ENCODE measurements at places on chromosomes 12 and 14.

DNA sequence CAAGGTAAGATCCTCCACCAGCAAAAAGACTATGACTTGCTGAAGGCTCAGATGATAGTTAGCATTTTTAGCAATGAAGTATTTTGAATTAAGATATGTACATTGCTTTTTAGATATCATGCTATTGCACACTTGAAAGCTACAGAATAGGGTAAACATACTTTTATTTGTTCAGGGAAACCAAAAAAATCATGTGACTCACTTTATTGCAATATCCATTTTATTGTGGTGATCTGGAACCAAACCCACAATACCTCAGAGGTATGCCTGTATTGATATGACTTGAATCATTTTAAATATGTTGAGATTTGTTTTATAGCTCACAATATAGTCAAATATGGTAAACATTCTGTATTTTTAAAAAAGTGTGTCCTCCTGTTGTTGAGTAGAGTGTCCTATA, 96.1 kb downstream of the DIO3 start:
- no peak for DNase-seq

DNA sequence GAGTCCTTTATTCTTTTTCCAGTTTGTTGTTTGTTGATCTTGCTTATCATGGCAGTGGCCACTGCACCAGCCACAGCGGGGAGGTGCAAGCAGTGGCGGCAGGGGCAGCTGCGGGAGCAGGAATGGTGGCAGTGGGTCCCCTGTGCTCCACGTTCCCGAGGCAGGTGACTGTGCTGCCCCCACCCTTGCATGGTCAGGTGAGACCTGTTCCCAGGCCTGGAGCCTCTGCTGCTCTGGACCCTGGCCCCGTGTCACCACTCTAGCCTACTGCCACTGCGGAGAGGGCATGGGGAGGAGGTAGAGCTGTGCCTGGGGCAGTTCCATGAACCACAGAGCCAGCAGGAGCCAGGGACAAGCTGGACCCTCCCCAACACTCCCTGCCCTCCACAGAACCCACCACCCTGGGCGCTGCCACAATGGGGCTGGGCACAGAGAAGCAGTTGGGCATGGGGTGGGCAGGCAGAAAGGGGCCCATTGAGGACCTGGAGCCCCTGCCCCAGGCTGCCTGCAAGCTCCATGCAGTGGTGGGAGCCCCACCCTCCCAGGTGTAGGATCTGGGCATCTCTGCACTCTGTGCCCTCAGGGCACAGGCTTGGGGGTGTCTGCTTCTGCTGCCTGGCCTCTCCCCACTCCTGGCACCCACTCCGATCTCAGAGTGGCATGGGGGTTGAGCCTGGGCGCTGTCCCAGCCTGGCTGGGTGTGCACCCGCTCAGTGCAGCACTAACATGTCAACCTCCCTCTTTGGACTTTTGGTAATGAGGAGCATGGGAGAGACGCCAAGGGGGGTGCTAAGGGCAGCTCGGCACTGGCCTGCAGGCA, 23.1 kb upstream of the WDR20 start:
- no peak for DNase-seq

DNA sequence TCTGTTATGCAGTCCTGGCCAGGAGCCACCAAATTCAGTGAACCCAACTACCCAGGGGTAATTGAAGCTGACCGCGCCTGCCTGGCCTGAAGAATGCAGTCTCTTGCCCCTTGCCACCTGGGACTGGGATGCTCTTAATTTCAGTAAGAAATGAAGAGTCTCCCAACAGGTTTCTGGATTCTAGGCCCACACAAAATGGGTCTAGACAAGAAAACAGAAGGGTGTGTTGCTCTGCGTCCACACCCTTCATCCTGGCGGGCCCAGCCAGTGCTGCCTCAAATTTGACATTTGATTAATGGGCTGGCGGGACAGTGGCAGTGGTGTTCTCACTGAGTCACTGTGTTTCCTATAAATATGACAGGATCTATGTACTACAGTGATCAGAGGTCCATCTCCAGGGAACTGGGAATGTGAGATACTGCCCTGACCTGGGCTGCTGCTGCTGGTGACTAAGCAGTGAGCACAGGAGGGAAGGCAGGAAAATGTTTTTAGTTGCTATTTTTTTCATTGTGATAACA, 6.5 kb downstream of the TMEM253 start:
- no peak for DNase-seq

GRCh38 chr12:12872139-12872933, 19.0 kb upstream of the GPRC5A start:
- DNase-seq: no peak

GRCh38 chr14:85221832-85222231, 308.1 kb upstream of the FLRT2 start:
- no peak for DNase-seq

- no peak for DNase-seq
Measured at GRCh38 chr14:68939181-68939892, 39.8 kb downstream of the ACTN1 start.

- no peak for DNase-seq
Measured at GRCh38 chr12:910416-910815, 39.1 kb downstream of the RAD52 start.

DNA sequence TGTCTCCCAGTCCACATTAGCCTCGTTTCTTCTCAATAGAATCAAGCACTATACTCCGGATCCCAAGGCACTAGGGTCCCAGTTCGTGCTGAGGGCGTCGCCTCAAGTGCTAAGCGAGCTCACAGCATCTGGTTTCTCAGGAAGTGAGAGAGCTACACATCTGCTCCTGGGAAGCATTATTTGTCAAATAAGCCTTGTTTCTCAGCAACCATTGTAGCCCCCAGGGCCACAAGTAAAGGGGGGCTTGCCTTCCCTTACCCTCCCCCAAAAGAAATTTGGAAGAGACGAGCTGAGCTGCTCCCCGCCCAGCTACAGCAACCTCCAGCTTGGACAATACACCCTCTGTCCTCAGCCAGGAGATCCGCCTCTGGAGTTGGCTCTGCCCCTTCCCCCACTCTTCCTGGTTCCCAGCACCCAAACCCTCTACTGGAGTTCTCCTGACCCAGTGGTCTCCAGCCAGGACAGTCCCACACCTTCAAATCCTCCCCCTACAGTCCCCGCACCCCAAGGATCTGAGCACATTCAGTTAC, 5.7 kb upstream of the TNS2 start:
- DNase-seq: peak; percentile 5

- DNase-seq: no peak
Measured at GRCh38 chr12:51773145-51773869, 75.2 kb downstream of the FIGNL2 start.

- no peak for DNase-seq
Measured at GRCh38 chr14:77258566-77258965, 12.4 kb downstream of the NGB start.

- peak; percentile 78 for DNase-seq
Measured at GRCh38 chr12:121005346-121005815, 10.9 kb downstream of the C12orf43 start.

DNA sequence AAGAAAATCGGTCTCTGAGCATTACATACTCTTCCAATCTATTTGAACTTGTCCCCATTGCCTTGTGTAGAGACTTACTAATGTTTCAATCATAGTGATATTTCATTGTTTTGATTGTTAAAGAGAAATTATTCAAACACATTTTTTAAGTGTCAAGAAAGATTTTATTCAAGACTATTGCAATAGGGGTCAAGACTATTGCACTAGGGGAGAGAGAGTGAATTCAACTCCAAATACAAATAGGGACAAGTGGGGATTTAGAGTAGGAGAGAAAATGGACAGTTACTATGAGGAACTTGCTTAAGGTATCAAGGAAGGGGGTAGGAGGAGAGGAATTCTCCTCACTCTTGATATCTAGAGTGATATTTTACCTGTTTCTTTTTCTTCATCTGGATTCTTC, 73.1 kb downstream of the FAR2 start:
- DNase-seq: no peak

- DNase-seq: no peak
Measured at GRCh38 chr14:34219661-34220377, 242.2 kb downstream of the SPTSSA start.

DNA sequence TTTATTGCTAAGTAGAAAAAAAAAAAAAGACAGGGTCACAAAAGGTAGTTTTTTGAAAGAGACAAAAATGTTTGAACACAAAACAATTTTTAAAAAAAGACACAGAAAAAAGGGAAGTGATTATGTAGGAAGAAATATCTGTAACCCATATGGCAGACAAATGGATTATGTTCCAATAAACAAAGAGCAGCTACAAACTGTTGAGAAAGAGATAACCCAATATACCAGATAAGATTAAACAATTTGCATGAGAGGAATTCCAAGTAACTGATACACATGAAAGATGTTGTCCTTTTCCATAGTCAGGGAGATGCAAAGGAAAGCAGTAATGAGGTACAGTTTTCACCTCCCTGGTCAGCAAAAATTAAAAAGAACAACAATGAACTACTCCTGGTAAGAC, 44.9 kb downstream of the PTPRR start:
- DNase-seq: no peak

GRCh38 chr12:106490264-106490663, 92.5 kb upstream of the RFX4 start:
- DNase-seq: no peak

GRCh38 chr12:116009805-116010204, 267.7 kb downstream of the MED13L start:
- no peak for DNase-seq

DNA sequence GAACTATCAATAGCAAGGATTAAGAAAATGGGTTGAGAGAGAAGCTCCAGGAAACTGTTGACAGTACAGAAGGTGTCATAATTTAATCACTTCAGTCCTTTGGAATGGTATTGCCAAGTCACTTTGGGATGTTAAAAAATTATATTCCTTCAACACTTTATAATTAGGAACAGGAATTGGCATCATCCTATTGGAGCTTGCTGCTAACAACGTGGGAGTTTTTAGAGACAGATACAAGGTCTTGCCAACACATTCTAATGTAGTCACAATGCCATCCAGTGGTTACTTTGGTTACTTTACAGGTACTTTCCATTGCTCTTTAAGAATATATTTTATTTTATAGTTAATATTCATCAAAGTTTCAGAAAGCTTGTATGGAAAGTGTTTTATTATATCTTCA, 310.1 kb downstream of the SYT1 start:
- no peak for DNase-seq

DNA sequence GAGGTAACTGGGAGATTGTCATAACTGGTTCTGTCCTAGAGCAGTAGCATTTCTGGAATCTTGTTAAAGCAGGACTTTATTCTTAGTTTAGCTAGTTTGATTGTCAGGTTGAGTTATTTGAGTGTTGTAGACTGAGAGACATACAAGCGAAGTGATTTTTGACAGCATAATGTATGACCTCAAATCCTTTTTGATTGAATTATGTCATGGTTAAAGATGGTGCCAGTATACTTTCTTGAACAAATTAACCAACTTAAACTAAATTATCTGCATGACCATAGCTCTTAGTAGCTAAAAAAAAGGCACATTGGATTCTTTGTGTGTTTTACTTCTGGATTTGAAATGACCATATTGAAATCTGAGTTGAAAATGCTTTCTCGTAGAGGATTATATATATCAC, 626.6 kb downstream of the TMTC2 start:
- no peak for DNase-seq

- no peak for DNase-seq
Measured at GRCh38 chr12:117067638-117068037, 31.6 kb downstream of the TESC start.

DNA sequence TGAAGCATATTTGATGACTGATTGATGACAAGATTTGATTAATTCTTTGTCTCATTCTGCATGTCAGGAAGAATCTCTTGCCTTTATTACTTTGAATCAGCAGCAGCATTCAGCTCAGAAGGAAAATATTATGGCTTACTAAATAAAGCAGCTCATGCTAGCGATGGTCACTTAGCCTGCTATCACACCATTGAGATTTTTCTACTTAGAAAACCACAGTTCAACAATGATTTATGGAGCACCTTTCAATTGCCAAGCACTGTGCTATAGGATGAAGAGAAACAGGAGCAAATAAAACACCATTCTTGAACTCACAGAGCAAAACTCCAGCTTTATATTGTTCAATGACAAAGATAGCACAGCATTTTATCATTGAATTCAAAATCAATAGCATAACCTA, 197.7 kb downstream of the CPNE8 start:
- no peak for DNase-seq

Measured in endothelial cell (in vitro differentiated cells).